ENCODE measurements at places on chromosomes 12 and 14.

DNA sequence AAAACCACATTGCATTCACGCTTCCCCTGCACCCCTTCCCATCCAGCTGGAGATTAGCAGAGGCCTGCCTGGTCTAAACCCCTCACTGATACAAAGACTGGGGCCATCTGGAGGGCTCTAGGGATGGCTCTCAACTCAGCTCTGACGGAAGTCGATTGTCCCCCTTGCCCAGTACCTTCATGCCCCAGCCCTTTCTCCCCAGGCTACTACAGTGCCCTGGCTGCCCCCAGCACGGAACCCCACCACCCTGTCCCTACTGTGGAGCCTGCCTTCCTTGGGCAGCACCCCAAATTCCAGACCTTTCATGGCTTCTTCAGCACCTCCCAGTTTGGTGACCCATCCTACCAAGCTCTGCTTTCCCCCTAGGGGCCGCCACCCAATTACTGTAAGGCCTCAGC is 25.6 kb downstream of the ZFP36L1 start:
- DNase-seq, result no peak

DNA sequence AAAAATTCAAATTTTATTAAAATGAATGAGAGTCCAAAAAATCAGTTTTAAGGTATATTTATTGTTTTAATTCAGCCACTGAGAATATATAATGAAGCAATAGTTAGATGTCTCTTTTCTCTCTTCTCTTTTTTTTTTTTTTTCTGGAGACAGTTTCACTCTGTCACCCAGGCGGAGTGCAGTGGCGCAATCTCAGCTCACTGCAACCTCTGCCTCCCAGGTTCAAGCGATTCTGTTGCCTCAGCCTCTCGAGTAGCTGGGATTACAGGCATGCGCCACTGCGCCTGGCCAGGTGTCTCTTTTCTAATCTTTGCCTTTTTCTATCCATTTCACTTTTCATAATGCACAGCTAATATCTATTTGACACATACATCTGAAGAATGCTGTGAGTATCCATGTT is 307.1 kb upstream of the RGS6 start:
- DNase-seq, result no peak

DNA sequence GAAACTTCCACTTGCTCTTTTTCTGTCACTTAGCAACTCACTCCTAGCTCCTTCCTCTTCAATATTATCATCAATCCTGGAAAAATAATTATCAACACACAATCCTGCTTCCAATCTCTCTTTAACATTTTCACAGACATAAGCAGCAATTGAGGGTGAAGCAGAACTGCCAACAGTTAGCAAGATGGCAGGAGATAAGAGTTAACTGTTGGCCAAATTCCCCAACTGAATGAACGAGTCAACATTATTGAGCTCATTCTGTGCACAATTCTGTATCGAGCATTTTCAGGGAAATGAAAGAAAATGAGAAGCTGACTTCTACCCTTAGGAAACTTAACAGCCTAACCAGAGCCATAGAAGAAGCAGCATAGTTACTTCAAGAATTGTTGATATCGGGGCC is 152.0 kb downstream of the KCNA5 start:
- DNase-seq, result no peak

DNA sequence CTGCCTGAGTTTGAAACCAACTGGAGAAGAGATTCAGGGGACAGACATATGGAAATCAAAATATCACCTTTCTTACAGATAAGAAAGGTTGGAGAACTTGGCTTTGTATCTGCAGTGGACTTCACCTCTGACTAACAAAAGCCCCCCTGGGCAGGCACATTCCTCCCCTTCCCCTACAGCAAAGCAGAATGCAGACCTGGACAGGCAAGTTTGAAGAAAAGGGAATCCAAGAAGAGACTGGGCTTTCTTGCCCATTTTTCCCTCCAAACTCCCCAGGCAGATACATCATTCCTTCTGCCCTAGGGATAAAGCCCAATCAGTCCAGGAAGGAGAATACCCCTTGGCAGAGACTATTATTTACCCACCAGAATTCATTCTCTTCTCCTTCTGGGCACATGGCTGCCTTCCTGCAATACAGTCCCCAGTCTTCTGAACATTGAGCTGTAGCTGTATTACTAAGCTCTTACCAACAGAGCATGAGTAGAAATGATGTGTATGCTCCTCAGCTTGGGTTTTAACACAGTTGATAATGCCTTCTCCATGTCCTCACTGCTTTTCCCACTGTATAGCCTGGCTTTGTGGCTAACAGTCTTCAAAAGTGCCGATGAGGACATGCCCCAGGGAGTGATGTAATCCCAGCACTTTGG is 17.4 kb upstream of the NAP1L1 start:
- DNase-seq, result no peak

DNA sequence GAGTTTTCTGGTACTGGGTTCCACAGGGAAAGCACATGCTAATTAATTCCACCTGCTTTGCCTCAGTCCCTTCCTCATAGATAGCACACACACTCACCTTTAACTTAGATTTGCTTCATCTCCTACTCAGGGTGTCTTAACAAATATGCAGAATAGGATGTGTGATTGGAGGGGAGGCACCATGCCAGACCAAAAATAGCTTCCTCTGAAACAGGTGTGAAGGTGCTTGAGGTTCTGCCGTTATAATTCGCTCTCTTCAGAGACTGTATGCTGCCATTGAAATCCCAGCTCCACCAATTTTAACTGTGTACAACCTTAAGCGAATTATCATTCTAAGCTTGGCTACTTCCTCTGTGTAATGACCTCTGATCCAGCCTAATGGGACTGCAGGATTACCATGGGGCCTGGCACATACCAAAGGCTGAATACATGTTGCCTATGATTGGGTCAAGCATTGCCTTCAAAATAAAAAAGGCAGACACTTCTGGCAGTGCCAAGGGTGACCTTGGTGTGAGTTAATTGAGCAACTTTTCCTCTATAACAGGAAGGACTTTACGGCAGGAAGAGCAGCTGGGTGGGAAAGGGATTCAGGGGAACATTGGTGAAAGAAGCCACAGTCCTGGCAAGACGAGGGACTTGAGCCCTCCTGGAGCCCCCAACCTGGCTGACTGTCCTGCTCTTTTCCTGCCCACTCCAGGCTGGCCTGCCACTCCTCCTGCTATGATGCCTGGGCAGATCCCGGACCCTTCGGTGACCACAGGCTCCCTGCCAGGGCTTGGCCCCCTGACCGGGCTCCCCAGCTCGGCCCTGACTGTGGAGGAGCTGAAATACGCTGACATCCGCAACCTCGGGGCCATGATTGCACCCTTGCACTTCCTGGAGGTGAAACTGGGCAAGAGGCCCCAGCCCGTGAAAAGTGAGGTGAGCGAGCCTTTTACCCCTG is 9.7 kb downstream of the JDP2 start:
- no peak for DNase-seq

Measured in stimulated activated CD4-positive, alpha-beta T cell treated with anti-CD3 and anti-CD28 coated beads, Interleukin-1b, Interleukin-23, amount 100 ng/mL, for 1 hour (primary cell).